ENCODE measurements at places on chromosomes 5 and 9.

DNA sequence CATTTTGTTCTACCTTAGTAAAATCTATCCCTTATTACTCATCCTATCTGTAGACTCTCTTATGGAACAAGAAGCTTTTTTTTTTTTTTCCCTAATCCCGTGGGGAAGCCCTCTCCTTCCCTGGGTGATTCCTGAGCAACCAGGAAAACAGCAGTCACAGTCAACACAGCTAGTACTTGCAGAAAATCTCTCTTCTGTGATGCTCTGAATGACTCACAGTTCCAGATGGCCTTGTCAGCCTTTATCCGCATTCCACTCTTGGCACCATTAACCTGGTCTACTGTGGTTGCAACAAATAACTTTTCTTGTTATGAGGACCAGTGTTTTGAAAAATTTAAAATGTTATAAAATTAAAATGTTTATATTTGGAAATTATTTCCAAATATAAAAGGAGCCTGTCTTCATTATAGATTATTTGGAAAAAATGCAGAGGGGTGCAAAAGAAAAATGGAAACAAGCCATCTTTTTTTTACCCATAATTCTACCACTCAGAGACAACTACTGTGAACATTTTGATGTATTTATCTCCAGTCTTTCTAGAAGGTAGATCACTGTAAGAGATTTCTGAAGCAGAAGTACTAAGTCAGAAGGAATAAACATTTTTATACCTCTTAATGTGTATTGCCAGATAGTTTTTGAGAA, 486.7 kb downstream of the RAB3C start:
- peak; percentile 37 for DNase-seq

DNA sequence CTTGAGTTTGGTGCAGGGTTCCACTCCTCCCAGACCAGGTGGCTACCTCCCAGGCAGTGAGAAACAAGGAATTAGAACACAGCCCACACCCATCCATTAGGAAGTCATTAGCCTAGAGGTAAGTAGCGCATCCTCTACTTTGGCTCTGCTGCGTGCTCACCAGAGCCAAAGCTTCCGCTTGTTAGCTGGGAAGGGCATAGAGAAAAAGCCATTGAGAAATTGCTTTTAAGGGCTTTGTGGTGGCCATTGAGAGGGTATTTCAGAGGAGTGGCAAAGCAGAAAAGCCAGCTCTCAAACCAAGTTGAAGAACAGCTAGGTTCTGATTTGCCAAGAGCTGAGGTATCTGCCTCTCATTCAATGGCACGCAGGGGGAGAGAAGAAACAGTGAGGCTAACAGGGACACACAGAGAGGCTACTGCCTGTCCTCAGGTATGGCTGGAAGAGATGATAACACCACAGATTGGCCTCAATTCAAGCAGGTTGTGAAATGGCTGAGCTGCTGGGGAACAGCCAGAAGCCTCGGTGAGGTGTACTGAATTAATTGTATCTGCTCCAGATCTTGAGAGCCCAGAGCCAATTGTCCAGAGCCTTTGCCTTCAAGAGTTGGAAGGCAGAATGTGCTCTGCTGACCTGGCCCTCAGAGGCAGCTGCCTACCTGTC, 119.4 kb downstream of the NTRK2 start:
- DNase-seq, result no peak

GRCh38 chr5:88718736-88719135, 164.2 kb downstream of the MEF2C start:
- DNase-seq, result no peak

DNA sequence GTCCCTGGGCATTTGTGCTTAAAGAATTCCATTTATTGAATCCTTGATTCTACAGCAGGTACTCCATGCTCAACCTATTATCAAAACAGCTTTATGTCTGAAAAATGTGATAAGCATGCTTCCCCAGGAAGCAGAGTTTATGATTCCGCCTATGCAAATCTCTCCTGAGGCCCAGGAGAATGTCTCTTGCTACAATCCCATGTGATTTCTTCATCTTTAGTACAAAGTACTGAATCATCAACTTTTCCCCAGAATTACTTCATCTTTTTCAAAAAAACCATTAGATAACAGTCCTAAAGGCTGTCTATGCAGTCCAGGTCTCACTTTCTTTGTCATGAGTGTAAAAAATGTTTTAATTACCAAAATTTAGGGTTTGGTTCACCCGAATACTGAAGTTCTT, 130.2 kb upstream of the ADAMTSL1 start:
- DNase-seq, result no peak

DNA sequence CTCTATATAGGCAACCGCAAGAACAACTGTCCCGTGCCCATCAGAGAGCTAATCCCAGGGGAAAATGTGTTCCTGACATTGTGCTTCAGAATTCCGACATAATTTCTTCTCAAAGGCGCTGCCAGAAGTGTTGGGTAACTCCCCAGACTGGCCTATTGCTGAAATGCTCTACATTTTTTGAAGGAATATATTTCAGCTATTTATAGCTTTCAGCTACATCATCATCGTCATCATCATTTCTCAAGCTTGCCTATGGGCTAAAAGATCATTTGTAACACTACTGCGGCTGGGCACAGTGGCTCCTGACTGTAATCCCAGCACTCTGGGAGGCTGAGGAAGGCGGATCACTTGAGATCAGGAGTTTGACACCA, 49.7 kb downstream of the MYO10 start:
- DNase-seq, result no peak
